Activated CD4-positive, CD25-positive, alpha-beta regulatory T cell treated with anti-CD3 and anti-CD28 coated beads, Interleukin-2, amount 50 U/mL, for 72 hours (primary cell): ENCODE measurements at places on chromosomes 11 and 22.

DNA sequence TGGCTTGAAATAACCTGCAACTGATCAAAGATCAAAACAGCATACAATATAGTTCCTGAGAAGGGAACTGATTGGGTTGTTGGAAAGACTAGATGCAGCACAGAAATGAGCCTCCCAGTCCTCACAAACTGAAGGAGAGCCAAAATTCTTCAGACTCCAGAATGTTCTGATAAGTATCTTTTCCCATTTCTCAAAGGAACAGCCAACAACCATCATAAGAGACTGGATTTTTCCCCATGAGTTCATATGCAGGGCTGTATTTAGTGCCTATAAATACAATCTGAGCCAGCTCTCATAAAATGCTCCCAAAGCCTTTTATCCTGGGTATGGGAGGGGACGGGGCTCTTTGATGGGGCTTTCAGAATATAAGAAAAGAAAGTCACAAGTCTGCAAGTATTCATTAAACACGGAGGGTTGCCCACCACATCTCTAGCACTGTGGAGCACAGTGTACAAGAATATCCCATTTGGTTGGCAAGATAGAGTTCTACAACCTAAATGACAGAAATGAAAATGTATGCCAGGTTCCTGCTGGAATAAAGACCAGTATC lies 50.7 kb upstream of the LYVE1 start:
- no peak for DNase-seq

DNA sequence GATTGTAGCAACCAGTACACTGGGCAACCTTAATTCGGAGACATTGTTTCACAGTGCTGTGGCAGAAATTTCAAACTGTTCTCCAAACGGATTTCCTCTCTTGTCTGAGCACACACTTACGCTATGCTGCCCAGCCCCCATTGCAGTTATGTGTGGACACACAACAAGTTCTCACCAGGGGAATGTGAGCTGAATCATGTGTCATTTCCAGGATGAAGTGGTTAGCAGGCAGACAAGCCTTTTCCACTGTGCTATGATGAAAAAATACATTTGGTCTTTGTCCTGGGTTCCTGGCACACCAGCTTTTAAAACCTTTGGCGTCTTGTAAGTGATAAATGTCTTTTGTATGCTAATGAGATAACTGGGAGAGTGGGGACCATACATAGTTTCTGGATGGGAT lies 46.9 kb upstream of the SYT9 start:
- no peak for DNase-seq

GRCh38 chr11:73156686-73157085 lies 14.6 kb upstream of the FCHSD2 start:
- no peak for DNase-seq

GRCh38 chr11:93131709-93132108 lies 66.1 kb downstream of the SLC36A4 start:
- DNase-seq = no peak

GRCh38 chr22:46815896-46816731 lies 53.7 kb downstream of the TBC1D22A start:
- DNase-seq = no peak

DNA sequence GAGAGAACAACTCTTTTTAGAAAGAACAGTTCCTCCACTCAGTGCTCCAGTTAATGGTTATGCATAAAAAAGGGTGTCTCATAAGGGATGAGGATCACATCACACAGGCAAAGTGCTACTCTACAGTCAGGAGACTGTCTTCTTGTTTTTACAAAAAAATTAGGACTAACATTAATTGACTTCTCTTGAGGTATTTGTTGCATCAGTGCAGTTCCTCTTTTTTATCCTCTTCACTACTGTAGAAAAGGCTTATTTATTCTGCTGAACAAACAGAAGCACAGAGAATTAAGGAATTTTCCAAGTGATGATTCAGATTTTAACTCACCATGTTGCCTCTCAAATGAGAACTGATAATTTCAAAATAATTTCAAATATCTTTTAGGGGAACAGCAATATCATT lies 1.9 kb downstream of the MMP8 start:
- DNase-seq = no peak

GRCh38 chr11:93529707-93530467 lies 13.3 kb downstream of the SMCO4 start:
- no peak for DNase-seq

- peak; percentile 72 for DNase-seq
Measured at GRCh38 chr22:37079668-37080171, 28.2 kb downstream of the KCTD17 start.

DNA sequence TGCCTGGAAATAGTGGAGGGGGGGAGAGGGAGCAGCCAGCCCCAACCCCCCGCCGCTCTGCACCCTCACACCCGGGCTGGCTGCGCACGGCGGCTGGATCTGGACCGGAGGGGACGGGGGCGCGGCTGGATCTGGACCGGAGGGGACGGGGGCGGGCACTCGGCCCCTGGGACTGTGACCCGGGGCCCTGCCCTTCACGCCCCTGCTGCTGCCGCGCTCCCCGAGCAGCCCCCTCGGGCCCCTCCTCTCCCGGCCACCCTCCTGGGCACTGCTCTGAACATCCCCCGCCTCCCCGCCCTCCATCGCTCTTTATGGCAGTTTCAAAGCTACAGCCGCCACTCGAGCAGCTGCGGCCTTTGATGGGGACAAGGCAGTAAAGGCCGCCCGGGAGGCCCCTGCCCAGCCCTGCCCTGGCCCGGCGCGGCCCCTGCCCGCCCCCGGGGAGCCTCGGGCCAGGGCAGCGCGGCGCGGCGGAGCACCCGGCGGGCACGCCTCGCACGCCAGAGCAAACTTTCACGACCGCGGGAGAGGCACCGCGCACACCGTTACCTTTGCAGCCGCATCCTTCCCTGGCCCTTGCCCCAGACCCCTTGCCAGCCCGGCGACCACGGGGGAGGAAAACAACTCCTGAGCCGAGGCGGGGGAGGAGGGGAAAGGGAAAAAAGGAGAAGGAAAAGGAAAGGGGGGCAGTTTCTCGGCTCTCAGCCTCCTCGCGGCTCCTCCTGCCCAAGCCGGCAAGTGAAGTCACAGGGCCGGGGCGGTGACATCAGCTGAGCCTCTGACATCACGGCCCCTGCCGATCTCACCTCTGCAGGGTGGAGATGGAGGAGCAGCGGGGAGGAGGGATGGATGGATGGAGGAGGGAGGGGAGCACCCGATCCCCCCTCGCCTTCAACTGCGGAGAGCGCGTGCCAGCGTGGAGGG lies 13.1 kb upstream of the TCF20 start:
- DNase-seq = no peak

- DNase-seq = no peak
Measured at GRCh38 chr22:43931771-43932170, 8.2 kb downstream of the PNPLA3 start.

DNA sequence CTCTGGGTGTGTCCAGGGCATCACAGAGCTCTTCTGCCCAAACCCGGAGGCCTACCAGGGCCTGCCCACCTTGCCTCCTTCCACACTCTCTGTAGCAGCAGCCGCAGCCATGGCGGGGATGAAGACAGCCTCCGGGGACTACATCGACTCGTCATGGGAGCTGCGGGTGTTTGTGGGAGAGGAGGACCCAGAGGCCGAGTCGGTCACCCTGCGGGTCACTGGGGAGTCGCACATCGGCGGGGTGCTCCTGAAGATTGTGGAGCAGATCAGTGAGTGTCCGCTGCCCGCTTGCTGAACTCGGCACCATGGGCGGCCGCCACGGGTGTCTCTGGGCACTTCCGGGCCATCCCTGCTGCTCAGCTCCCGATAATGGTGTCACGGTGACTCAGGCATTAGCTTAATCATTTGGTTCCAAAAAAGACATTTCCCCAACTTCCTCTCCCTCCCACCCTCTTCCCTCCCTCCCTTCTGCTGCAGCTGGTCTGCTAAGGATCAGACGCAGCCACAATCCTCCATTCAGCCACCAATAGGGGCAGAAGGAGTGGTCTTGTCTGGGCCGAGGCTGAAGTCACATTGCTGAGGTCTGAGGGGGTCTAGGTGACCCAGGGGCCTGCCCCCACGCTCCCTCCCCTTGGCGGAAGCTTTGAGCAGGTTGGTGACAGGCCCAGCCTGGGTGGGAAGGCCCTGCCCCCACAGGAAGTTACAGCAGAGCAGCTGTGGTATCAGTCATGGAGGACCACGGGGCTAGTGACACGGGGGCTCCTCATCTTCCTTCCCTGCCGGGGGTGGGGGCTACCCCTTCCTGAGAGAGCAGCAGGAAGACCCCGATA lies 950 bp downstream of the FERMT3 start:
- DNase-seq = peak; percentile 76

- DNase-seq = no peak
Measured at GRCh38 chr11:35619116-35619854, 1.0 kb downstream of the FJX1 start.

DNA sequence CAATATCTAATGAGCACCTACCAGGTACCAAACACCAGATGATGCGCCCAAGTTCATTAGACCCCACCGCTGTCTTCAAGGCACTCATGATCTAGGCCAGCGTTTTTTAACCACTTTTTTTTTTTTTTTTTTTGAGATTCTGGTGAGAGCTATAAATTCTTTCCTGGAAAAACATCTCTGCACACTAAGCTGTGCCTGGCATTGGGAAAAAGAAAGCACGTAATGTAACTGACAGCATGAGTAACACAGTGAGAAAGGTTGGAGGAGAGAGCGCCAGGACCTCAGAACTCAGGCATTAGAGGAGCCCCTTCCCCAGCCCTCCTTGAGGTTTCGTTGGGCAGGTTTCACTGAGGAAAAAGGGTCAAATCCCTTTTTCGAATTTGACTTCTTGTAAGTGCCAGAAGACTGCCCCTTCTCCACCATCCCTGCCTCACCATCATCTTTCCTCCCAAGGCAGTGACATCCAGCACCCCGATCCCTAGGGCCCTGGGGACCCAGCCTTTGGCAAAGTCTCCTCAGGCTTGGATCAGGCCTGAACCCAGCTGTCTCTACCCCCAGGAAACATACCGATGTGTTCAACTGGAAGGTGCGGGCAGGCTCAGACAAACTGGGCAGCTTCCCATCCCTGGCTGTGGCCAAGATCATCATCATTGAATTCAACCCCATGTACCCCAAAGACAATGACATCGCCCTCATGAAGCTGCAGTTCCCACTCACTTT lies 26.1 kb upstream of the SMIM35 start:
- no peak for DNase-seq

DNA sequence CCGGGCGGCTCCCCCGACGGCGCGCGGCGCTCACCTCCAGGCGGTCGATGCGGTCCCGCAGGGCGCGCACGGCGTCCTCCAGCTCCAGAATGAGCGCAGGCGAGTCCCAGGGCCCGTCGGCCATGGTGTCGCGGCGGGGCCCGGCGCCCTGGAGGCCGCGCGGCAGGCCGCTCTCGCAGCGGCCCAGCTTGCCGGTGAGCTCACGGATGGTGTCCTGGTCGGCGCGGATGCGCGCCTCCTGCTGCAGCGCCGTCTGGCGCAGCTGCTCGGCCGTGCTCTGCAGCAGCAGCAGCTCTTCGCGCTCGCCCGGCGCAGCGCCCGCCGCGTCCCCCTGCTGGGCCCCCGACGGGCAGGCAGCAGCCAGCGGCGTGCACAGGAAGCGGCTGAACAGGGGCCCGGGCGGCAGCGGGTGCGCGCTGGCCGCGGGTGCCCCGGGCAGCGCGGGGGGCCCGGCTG lies 599 bp downstream of the NPTXR start:
- DNase-seq = peak; percentile 53

DNA sequence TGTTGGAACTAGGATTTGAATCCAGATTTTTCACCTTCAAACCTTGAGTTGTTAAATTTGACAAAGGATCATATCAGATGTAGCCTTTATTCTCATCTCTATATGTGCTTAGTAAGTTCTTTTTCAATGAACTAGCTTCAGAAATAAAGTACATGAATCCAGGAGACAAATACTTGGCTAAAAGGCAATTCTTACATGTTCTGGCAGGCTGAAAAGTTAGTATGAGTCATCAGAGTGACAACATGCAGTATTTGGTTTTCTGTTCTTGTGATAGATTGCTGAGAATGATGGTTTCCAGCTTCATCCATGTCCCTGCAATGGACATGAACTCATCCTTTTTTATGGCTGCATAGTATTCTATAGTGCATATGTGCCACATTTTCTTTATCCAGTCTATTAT lies 40.4 kb downstream of the BBOX1 start:
- no peak for DNase-seq

GRCh38 chr22:29205594-29206371 lies at the start of gene EMID1:
EMID1 (plus strand) TSS chr22:29205896; CDS start chr22:29206039, 143 bp downstream.
- DNase-seq = no peak

GRCh38 chr22:47369431-47370015 lies 607.1 kb downstream of the TBC1D22A start:
- peak; percentile 13 for DNase-seq

DNA sequence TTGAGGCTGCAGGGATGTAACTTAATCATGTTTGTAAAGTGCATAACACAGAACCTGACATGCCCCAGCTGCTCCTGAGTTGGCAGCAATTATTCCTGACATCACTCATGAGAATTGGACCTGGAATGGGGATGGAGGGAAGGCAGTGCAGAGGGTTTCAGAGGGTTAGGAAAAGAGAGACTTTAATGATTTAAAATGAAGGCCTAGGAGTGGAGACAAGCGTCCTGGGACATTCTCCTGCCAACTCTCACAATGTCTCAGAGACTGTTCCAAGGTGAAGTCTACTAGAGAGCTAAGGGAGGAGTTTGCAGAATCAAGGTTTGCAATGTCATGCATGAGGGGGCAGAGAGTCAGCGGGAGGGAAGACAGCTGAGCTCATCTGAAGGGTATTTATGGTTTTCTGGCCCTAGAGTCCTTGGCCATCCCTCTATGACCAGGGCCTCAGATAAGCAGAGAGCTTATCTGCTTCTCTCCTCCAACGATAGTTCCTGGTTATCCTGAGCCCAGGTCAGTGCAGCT lies 36.9 kb downstream of the GGTLC2 start:
- DNase-seq = no peak

DNA sequence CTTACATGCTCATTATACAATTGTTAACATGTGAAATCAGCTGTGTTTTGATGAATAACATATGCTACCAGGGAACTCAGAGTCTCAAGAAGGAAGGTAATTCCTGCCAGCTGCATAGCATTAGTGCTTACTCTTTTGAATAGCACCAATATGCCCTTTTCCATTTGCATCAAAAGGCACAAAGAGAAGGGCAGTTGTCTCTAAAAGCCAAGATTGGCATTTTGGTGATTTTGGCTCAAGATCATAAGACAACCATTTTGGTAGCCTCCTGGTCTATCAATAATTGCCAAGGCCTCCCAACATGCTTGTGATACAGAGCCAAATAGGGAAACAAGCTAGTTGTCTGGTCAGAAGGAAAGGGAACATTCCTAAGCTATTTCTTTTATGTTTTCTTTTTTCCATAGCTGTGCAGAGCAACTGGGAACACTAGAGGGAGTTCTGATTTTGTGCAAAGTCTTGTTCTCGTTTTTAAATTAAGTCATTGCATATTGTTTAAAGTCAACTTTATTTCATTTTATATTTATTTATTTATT lies 416.7 kb upstream of the CHORDC1 start:
- no peak for DNase-seq
